HS-5 (cell line): ENCODE measurements at places on chromosomes 4 and X.

DNA sequence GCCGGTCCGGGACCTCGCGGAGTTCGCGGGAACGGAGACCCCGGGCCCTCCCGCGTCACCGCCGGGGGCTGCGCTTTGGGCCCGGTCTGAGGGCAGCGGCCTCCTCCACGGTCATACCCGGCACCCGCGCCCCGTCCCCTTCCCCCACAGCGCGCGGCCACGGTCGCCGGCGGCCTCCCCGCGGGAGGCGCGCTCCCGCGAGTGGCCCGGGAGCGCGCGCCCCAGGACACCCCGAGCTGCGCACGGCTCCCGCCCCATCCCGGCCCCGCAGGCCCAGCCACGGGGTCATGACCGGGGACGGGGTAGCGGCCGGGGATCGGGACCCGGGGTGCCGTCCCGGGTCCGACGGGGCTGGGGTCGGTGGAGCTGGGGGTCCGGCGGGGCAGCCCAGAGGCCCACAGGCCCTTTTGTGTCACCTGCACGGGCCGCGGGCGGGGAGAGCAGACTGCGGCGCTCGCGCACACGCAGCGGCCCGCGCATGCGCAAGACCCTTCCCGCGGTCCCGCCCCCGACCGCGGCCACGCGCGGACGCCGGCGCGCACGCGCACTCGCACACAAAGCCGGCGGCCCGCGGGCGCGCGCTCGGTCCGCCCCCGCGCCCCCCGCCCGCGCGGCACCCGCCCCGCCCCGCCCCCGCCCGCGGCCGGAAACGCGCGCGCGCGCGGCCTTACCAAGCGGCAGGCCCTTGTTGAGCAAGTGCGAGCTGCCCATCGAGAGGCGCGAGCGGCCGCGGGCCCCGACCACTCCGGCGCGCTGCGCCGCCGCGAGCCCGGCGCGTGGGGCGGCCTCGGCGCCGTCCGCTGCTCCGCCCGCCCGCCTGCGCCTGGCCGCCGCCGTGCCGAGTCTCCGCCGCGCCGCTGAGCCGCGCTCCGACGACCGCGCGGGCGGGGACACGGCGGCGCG lies at the start of gene CTBP1:
Gene CTBP1, minus strand, starts transcription at position 886 of the 903 bp plus-strand sequence. CDS start 7,799 bp downstream, outside the sequence.
- DNase-seq = peak; percentile 33

- no peak for DNase-seq
These were observed 592.4 kb downstream of the GLUD2 start for GRCh38 chrX:121639781-121640180.

GRCh38 chr4:124019749-124020549 lies 623.4 kb downstream of the SPRY1 start:
- no peak for DNase-seq

GRCh38 chr4:123995936-123996335 lies 599.3 kb downstream of the SPRY1 start:
- DNase-seq = peak; percentile 35

- no peak for DNase-seq
These were observed 8.1 kb upstream of the LINC00632 start for GRCh38 chrX:140701480-140701879.

GRCh38 chrX:153921070-153921469 lies 5.0 kb downstream of the ARHGAP4 start:
- no peak for DNase-seq

DNA sequence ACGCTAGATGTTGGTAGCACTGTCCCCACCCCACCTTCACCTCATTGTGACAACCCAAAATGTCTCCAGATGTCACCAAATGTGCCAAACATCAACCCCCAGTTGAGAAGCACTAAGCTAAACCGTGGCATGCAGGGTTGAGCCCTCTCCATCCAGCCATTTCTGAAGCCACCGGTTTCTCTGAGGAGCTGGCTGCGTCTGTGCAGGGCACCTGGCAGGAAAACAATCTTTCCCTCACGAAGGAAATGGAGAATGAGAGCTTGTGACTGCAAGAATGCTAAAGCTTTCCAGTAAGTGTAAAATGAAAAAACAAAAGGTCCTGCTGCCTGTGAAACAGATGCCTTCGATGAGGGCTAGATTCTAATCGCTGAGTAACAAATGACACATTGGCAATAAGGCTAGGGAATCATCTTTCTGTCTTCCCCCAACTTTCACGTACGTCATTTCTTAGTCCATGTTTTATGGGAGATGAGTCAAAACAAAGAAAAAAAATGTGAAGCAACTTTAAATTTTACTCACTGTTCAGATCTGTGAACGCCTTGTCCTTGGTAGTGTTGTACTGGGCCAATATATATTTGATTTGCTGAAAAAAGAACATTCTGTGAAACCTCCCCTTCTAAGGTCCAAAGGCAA lies 59.9 kb downstream of the PROM1 start:
- DNase-seq = peak; percentile 76

GRCh38 chr4:38243388-38244053 lies 283.3 kb downstream of the PTTG2 start:
- DNase-seq = no peak

GRCh38 chr4:24067367-24068193 lies 177.7 kb upstream of the PPARGC1A start:
- peak; percentile 63 for DNase-seq

DNA sequence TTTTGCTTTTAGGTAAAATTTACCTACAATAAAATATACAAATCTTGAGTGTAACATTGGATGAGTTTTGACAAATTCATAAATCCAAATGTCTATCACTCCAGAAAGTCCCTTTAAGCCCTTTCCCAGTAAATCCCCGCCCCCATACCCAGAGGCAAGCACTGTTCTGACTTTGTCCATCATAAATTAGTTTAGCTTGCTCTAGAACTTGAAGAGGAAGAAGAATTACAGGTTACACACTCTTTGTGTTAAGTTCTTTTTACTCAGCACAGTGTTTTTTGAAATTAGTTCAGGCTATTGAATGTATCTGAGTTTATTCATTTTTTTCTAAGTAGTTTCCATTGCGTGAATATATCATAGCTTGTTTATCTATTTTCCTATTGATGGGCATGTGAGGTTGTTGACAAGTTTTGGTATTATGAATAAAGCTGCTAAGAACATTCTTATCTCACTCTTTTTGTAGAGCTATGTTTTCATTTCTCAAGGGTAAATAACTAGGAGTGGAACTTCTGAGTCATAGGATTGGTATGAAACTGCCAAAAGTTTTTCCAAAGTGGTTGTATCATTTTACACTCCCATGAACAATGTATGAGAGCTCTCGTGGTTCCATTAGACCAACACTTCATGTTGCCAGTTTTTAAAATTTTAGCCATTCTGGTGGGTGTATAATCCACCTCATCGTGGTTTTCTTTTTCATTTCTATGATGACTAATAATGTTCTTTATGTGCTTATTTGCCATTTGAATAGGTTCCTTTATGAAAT lies 22.4 kb upstream of the HPSE start:
- peak; percentile 83 for DNase-seq

DNA sequence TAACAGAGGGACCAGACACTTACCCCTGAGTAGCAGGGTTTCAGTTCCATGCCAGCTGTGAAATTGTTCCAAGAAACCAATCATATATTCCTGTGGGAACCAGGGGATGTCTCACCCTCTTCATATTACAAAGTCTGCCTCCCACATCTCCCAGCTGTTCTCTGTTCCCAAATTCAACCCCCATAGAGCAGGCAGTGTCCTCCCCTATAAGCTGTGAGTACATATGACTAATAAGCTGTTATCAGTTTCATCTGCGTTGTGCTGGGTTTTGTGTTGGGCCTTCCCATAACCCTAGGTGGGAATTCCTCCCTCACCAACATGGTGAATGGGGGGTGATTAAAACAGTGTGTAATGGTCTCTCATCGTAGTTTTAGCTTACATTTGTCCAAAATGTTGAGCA lies 41.0 kb downstream of the CEP44 start:
- peak; percentile 42 for DNase-seq

DNA sequence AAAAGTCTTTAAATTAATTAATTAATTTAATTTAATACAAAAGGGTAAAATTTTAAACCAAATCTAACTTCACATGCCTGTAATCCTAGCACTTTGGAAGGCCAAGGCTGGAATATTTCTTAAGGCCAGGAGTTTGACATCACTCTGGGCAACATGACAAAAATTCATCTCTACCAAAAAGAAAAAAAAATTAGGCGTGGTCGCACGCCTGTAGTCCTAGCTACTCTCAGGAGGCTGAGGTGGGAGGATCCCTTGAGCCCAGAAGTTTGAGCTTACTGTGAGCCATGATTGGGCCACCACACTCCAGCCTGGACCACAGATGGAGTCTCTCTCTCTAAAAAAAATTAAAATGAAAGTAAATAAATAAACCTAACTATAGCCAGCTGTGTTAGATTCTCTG lies 39.2 kb upstream of the ANTXR2 start:
- DNase-seq = no peak

DNA sequence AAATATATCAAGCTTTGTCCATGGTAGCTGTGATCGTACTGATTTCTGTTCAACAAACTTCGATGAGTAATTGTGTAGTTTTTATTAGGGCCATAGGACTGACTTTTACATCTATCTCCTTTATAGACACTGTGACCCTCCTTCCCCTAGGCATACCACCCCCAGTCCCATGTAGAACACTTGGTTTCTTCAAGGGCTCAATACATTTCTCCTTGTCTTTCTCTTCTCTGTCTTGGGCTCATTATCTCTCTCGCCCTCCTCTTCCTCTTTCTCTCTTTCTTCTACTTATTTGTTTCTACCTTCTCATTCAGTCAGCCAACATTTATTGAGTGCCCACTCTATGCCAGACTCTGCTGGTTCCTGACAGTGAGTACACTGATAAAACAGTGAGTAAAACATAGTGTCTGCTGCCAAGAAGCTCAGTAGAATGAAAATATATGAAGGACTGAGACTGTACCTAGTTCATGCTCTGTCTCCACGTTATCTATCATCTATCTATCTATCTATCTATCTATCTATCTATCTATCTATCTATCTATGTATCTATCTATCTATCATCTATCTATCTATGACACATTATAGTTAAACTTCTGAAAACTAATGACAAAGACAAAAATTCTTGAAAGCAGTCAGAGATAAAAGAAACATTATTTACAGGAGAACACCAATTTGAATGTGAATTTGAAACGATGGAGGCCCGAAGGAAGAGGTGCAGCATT lies 122.8 kb downstream of the RBMX2 start:
- DNase-seq = no peak
